ENCODE measurements at places on chromosomes 3 and 15.

GRCh38 chr3:149969110-149969939 is 1.4 kb downstream of the PFN2 start:
- DNase-seq, result no peak

- no peak for DNase-seq
These were observed 9.5 kb downstream of the CMTM7 start for GRCh38 chr3:32401126-32401525.

GRCh38 chr3:120767106-120767505 is 24.6 kb downstream of the GTF2E1 start:
- DNase-seq, result no peak

DNA sequence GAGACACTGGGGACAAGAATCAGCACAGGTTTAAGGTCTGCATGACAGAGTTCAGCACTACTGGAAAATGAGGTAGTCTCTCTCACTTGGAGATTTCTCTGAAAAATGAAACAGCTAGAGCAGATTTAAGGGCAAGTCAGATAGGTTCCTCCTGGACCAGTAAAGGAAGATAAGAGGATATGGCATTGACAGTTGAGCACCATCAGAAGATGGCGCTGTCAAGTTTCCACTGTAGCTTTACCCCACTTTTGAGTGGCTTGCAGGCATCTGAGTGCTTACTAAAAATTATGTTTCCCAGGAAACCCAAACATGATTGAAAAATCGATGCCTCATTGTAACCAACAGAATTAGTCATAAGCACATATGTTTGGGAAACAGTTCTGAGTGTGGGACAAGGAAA is 407.2 kb upstream of the UBE2E2 start:
- no peak for DNase-seq

- DNase-seq, result no peak
These were observed 230.5 kb upstream of the PROK2 start for GRCh38 chr3:72015463-72015862.

DNA sequence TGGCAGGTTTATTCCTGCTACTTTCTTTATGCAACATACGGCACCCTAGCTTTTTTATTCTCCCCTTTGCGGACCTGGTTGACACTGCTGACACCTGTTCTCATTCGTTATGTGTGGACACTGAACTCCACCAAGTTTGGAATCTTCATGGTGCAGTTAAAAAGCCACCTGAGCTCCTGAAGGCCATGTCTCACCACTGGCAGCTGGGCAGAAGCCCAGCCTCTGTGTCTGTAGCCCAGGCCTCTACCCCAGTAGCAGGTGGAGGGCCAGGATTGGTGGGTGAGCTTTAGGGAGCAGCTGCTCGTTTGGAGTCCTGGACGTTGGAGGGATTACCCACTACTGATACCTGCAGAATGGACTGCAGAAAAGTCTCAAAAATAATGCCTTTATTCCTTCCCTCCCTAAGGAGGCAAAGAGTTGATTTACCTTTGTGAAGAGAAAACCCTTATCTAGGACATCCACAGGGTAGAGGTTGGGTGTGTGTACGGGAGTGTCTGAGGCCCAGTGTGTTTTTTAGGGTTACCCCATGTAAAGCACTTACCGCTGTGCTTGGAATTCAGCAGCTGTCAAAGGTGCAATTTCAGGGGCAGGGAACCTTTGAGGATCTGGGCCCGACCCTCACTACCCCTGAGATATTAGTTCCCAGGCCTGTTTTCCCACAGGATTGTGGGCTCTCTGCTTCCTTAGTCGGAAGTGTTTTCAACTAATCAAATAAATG is 637 bp upstream of the CCNDBP1 start:
- no peak for DNase-seq

GRCh38 chr3:82103241-82103640 is 341.8 kb upstream of the GBE1 start:
- no peak for DNase-seq

- no peak for DNase-seq
These were observed 14.8 kb upstream of the SMAD3 start for GRCh38 chr15:67050522-67051087.

DNA sequence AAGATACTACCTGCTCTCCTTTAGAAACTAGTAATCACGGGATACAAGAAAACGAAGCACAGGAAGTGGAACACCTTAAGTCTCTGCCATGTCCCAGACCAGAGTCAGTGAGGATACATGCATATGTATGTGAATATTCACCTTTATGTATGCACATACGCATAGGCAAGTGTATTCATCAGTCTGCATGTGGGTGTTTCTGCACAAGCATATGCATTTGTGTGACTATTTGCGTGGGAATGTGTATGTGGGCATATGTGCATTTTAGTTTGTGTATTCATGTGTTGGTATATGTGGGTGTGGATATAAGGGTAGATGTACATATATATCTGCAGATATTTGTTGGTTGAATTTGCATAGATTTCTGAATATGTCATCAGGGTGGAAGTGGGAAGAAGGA is 889.7 kb downstream of the AGBL1 start:
- DNase-seq, result no peak

DNA sequence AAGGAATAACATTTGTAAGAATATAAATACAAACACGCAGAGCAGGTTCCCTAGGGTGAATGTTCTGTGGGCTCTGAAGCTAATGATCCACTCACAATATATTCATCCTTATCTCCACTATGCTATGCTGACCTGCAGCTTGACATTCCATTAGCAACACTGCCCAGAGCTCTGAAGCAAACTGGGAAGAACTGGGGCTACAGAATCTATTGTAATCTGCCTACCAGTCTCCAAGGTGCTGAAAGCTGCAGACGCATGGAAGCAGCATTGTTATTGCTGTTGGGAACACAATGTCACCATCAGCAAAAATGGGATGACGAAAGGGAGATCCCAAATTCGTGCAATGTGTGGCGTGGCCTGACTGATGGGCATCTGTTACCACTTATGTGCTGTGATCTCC is 316.7 kb upstream of the RORA start:
- DNase-seq, result no peak

- no peak for DNase-seq
These were observed 116.3 kb downstream of the MITF start for GRCh38 chr3:69855436-69856162.

DNA sequence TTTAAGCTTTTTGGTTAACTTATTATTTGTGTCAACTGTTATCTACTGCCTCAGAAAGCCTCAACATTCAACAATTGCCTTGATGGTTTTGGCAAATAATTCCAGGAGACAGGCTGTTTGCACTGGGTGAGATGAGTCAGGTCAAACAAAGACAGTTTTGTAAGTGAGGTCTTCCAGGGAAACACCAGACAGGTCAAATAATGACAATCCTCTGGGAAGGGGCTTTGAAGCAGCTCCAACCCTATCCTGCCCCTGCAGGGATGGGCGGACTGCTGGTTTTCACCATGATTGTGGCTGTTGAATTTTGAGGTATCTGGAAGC is 79.4 kb upstream of the PRR23E start:
- no peak for DNase-seq

- no peak for DNase-seq
These were observed 32.9 kb upstream of the MBNL1 start for GRCh38 chr3:152235709-152236298.

- DNase-seq, result no peak
These were observed 51.7 kb downstream of the HMCES start for GRCh38 chr3:129330409-129330808.

DNA sequence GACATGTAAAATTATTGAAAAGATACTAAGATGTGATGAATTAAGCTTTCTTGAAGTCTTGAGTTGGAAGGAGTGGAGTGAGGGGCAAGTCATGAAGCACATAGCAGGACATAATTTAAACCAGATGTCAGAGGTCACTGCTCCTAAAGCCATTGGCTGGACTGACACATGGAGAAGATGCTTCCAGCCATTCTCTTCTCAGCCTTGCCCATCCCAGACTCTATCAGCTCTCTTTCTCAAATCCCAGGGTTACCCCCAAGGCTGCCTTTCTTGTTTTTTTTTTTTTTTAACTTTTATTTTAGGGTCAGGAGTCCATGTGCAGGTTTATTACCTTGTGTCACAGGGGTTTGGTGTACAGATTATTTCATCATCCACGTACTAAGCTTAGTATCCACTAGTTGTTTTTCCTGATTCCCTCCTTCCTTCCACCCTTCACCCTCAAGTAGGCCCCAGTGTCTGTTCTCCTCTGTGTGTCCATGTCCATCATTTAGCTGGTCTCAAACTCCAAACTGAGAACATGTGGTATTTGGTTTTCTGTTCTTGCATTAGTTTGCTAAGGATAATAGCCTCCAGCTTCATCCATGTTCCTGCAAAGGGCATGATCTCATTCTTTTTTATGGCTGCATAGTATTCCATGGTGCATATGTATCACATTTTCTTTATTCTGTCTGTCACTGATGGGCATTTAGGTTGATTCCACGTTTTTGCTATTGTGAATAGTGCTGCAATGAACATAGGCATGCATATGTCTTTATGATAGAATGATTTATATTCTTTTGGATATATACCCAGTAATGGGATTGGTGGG is 18.9 kb downstream of the XIRP1 start:
- DNase-seq, result no peak

- DNase-seq, result no peak
These were observed 214.4 kb downstream of the THSD4 start for GRCh38 chr15:71329497-71330260.

GRCh38 chr3:25452192-25452591 is 24.1 kb downstream of the RARB start:
- no peak for DNase-seq

- DNase-seq, result no peak
These were observed 10.2 kb downstream of the SLCO3A1 start for GRCh38 chr15:91863621-91864255.

GRCh38 chr15:82231233-82231632 is 31.3 kb downstream of the EFL1 start:
- no peak for DNase-seq

DNA sequence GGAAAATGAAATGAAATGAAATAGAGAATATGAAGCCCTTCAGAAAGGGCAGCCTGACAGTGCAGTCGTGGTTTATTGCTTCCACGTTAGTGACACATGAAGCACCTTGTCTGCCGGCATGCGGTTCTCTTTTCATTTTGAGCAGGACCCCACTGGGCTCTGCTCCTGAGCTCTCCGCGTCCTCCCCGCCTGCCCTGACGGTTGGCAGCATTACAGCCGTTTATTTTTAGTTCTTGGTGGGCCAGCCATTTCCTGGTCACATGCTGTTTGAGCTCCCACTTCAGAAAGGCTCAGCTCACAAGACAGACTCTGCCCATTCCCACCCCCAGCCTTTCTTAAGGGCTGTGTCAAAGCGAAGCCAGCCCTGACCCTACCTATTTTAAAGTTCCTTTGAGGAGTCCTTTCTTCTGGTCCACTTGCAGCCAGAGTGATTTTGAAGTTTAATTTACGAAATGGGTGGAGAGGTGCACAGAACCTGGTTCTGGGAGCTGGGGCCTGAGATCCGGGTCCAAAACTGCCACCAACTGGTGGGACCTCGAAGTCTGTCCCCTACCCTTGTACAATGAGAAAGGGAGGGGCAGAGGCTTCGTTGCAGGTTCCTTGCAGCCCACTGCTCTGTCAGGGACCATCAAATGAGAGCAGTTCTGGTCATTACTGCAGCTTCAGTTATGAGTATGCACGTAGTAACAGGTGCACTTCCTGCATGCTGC is 60.1 kb downstream of the MGLL start:
- DNase-seq, result no peak

DNA sequence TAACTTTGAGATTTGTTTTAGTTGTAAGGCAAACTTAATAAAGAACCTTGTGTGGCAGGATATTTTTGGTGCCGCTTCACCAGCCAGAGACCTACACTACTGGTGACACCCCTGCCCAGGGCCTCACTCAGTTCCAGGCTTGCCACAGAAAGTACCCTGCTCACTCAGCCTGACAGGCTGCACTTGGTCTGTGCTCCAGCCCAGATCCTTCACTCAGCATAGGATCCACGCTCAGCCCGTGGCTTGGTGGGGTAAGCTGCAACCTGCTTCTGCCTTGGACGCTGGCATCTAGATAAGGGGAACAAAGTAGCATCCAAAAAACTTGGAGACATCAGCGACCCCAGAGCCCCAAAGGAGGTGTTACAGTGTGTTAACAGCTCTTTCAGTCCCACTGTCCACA is 825.5 kb downstream of the EPHA3 start:
- DNase-seq, result no peak

GRCh38 chr3:157844800-157845565 is 261.2 kb downstream of the SHOX2 start:
- no peak for DNase-seq
